Hematopoietic multipotent progenitor cell treated with erythropoietin and hydrocortisone succinate and interleukin-3 and kit ligand, for 8 days (in vitro differentiated cells): ENCODE measurements at places on chromosomes 1 and 21.
A peak's percentile ranks its signal among the peaks of the same experiment; 100 is the strongest.

- no peak for DNase-seq
These were observed 11.5 kb upstream of the ATP1B1 start for GRCh38 chr1:169094897-169095569.

DNA sequence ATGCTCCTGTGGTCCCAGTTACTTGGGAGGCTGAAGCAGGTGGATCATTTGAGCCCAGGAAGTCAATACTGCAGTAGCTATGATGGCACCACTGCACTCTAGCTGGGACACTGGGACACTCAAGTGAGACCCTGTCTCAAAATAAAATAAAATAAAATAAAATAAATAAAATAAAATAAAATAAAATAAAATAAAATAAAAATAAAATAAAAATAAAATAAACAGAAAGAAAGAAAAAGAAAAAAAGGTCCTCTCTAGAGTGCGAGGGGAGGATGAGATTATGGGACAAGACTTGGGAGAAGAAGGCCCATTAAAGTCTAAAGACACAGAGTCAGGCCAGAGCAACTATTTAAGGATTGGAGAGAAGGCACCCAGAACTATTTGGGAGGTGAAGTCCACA is 172.5 kb downstream of the IER5 start:
- DNase-seq: no peak

GRCh38 chr1:10398278-10398733 is 558 bp upstream of the PGD start:
- DNase-seq: no peak

DNA sequence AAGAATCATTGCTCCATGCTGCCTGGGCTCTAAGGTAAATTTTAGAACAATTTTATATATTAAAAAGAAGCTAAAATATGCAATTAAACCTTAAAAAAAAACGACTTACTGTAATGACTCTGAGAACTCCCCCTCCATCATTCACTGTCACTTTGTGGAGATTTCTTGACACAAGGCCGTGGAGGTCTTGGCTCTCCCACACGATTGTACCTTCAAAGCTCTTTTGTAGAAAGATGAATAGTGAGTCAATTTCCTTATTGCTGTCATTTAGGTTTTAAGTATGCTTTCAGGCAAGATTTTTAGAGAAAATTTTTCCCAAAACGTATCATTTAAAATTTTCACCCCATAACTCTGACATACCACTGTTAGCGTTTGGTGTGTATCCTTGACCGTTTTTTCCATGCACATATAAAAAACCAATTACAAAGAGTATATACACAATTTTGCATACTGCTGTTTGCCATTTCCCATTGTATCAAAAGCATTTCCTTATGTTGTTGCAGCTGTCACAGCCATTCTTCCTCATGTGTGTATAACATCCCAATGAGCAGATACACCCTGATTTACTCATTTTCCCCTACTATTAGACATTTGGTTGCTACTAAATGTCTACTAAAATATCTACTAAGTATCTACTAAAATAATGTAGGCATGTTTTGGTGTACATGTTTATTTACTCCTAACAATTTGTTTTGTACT is 33.4 kb downstream of the B3GALNT2 start:
- DNase-seq: no peak

- peak; percentile 80 for DNase-seq
These were observed at the start of gene PRKACB for GRCh38 chr1:84143796-84144565. Gene PRKACB, plus strand, starts transcription at chr1:84144271. Its CDS starts 91 bp downstream, at chr1:84144362.

DNA sequence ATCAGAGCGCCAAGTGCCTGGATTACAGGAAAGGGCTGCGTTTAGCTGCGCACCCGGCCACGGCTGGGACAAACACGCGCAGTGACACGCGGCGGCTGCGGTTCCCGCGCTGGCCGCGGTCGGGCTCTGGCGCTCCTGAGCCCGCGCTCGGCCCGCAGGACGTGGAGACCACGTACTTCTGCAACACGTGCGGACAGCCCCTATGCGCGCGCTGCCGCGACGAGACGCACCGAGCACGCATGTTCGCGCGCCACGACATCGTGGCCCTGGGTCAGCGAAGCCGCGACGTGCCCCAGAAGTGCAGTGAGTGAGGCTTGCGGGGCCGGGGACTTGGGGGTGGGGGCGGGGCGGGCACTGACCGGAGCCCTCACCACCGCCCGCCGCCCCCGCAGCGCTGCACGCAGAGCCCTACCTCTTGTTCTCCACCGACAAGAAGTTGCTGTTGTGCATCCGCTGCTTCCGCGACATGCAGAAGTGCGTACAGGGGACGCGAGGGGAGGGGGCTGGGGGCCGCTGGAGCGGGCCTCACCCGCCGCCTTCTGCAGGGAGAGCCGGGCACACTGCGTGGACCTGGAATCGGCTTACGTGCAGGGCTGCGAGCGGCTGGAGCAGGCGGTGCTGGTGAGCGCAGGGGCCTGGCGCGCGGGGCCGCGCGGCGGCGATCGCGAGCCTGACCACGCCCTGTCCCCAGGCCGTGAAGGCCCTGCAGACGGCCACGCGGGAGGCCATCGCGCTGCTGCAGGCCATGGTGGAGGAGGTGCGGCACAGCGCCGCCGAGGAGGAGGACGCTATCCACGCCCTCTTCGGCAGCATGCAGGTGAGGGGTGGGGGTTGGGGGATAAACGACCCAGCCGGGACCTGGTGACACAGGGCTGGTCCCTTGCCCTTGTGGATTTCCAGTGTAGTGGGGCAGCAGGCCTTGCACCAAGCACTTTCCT is 3.1 kb downstream of the RNF207 start:
- DNase-seq: peak; percentile 45

- no peak for DNase-seq
These were observed 9.7 kb downstream of the IFFO2 start for GRCh38 chr1:18946550-18947381.

DNA sequence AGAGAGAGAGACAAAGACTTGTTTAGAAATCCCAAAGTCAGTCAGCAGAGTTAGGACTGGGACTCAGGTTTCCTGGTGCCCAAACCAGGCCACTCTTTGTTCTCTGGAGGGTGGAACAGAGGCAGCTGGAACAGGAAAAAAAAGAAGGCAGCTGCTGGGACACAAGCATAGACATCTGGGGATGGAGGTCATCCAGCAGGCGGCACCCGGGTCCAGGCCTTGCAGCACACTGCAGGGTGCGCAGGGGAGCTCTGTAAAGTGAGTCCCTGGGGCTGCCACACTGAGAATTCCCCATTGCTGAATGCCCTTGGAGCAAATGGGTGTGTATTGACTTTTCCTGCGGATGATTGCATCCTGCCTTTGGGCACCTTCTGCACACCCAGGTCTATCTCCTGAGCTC is 222.9 kb upstream of the CSF3R start:
- DNase-seq: no peak

DNA sequence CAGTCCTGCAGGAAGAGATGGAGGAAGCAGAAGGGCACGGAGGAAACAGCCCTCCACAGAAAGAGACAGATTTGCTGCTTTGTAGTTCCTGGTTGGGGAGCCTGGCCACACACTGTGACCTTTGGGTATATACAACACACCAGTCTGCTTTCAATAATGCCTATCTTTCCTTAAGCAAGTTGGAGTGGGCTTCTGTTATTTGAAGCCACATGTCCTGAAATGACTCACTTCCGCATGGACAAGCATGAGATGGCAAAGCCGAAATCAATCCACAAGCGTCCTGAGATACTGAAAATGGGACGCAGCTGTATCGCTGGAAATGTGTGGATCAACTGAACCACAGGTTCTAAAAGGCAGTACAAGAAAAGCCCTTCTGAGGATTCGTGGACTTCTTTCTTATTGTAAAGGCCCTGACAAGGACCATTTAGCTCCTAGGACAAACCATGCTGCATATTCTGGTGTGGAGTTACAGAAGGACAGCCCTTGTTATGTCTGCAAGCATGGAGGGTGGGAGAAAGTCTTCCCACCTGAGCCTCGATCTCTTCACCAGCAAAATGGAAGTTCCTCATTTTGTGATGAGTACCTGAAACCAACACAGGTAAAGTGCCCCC is 22.7 kb upstream of the FHAD1 start:
- no peak for DNase-seq

DNA sequence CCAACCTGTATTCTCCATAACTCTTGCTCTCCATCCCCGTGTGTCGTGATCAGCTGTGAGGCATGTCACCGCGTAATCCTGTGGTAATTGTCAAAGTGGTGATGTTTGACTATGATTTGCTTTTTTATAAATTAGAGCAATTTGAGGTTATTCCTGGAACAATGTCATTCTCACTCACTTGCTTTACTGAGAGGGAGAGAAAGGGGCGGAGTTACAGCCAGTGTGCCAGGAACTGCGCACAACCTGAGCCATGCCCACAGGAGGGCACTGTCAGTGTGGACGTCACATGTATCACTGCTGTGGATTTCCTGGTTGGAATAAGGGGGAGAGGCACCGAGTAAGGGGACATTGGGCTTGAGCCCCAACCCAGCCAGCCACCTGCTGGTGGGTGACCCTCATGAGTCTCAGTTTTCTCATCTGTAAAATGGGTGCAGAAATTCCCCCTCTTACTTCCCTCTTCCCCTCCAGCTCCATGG is 6.9 kb downstream of the ADGRB2 start:
- no peak for DNase-seq

- peak; percentile 40 for DNase-seq
These were observed 70.7 kb downstream of the CD247 start for GRCh38 chr1:167447521-167448136.

GRCh38 chr1:172276120-172276818 is 144.2 kb upstream of the C1orf105 start:
- no peak for DNase-seq

DNA sequence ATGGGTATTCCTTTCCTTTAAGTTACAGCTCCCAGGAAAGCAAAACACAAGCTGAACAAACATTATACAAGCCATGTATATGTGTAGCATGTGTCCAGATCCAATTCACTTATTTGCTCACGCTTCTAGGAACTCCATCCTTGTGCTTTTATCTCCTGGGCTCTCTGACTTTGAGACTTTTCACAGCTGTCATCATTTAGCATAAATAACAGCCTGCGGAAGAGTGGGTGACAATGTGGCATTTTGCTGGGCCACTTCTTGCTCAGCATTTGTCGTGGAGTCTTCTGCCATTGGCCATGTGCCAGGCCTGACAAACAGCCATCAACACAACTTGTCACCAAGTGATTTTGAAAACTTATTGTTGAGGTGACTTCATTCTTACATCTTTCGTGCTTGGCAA is 164.3 kb downstream of the KIF26B start:
- DNase-seq: no peak

DNA sequence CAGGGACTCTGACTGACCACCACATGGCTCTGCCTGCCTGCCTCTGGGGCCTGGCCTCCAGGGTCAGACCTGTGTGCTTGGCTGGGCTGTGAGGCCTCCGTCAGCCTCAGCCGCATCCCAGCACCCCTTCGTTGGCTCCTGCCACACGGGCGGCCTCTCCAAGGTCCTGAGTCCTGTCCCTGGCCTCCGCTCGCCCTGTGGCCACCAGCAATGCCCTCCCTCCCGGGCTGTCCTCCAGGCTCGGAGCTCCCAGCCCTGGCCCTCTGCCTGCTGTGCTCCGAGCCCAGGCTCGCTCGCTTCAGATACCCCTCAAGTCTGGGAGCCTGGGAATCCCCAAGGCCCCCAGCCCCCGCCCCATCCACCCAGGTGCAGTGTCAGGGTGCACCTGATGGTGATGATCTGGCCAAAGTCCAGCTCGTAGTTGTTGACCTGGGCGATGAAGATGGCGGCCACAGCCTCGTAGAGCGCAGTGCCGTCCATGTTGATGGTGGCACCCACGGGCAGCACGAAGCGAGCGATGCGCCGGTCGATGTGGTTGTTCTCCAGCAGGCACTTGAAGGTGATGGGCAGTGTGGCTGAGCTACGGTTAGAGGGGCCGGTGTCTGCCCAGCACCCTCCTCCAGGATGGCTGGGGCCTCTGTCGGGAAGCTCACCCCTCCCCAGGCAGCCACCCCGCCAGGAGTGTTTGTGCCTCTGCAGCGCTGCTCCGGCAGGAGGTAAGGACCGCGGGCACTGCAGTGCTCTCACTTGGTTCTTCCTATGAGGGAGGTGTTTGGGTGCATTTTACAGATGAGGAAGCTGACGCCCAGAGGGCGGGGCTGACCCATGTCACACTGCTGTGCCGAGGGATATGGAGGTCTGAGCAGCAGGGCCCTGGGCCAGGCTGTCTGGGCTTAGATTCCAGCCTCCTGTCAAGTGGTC is 28.5 kb downstream of the PODN start:
- no peak for DNase-seq

DNA sequence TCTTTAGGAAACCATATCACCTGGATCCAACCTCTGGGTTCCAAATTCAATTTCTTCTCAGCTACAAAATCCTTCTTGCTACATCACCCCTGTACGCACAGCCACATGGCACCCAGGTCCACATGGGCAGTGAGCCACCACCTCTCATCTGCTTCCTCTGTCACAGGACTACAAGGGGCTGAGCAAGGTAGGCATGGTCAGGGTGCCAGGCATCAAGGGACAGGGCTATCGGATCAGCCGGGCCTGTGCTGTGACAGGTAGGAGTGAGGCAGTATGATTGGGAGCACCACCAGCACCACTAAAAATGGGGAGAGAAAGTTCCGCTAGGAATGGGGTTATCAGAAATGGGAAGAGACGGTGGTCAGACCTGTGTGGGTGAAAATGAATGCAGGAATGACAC is 29.4 kb downstream of the S100A6 start:
- DNase-seq: no peak

- no peak for DNase-seq
These were observed 146.7 kb downstream of the KCNT2 start for GRCh38 chr1:196461521-196461920.

DNA sequence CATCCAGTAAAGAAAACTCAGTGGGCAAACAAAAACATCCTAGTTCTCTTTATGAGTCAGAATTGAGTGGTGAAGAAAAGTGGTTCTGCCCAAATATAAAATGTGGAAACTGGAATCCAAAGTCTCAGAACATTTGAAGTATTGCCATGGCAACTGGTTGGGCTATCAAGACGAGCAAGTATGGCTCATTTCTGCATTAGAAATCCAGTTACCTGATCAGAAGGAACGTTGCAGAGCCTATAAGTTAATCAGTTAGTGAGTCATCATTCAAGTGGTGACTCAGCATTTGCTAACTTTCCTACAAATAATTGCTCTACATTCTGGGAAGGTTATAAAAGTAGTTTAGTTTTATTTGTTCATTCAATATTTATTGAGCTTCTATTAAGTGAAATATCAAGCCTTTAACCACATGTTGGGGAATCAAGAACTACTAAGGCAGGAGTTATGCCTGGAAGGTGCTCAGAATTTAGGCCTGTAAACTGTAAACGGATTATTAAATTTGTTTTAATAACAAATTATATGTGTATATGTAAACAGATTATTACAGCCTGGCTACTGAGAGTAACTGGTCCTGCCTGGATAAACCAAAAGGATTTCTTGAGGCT is 104.3 kb downstream of the PAPPA2 start:
- DNase-seq: peak; percentile 2

DNA sequence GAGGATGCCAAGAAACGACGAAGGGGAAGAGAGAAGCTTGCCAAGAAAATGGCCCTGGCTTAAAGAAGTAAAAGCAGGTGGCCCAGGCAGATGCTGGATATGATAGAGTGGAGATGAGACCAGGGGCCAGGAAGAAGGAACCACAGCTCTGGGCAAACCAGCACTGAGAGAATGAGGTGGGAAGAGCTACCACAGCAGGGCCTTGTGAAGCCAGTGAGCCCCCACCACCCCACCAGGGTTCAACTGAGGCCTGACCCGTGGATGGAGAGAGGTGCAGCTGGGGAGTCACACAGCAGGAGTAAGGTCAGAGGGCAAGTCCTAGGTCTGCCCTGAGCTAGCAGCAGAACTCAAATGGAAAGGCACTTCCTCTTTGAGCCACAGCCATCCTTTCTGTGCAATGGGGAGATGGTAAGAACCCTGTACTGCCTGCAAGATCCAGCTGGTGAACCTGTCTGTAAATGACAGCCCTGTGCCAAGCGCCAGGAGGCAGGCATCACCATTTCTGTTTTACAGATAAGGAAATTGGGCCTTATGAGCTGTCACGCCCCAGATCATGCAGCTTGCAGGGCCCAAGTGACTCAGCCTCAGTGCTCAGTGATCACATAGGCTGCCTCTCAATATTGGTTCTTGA is 8.5 kb downstream of the SH3BGRL3 start:
- DNase-seq: peak; percentile 97
